ENCODE measurements at places on chromosomes 1 and 21.

DNA sequence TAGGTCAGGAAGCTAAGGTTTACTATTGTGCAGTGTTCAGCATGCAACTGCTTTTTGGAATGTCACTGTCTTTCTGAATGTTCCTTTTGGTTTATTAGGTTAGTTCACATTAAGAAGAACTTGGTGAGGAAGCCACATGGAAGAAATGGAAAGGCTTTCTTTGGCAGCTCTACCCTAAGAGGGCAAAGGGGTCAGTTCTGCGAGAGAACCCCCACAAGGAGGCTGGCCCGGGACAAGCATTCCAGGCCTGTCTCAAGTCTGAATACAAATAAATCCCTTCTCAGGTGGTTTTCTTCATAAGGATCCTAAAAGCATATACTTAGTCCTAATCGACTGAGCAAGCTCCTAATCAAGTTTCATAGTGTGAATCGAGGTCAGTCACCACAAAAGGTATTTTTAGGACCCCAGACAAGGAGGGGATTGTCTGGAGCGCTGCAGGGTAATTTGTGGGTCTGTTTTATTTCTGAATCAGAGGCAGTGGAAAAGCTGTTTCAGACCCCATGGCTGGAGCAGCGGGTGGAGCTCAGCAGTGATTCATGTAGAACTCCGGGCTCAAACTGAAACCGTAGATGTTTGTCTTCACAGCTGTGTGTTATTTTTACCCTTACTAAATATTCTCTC lies 63.3 kb downstream of the ERG start:
- DNase-seq, result no peak

DNA sequence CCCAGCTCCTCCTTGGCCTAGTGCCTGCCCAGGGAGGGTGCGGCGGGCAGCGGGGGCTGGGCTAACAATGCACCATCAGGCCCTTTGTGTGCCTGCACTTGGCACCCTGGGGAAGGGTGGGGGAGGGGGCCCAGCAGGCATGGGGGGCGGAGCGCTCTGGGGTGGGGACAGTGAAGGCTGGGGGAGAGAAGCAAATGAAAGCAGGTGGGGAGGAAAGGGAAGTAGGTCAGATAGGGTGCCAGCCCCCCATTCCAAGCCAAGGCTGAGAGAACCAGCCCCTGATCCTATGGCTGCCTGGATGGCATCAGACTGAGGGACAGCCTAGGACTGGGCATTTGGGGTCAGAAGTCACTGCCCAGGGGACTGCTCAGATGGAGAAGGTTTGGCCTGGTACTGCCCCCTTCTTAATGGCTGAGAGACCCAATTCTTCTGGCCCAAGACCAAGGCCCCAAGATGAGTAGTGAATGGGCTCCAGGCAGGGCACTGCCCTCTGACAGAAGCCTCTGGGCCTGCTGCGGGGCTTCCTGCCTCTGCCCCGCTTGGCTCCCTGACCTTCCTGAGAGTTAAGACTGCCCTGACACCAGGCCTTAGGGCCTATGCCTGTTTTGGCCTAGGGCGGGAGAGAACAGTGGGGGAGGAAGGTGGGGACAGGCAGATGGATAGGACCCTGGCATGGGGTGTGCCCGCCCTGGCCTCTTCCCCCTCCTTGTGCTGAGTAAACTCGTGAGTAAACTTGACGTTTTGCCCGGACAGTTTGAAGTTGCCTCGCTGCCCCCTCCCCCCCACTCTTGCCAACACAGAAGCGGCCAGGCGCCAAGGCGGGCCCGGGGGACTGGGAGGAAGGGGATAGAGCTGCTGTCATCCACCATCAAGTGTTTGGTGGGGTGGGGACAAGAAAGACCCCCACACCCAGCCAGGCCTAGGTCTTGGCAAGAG lies 2.7 kb downstream of the ZBTB7B start:
- no peak for DNase-seq

GRCh38 chr1:65193129-65193695 lies 45.2 kb downstream of the AK4 start:
- DNase-seq, result no peak

GRCh38 chr1:117662667-117663066 lies 56.8 kb downstream of the TENT5C start:
- no peak for DNase-seq

- peak; percentile 95 for DNase-seq
These were observed 68.5 kb downstream of the DYRK1A start for GRCh38 chr21:37435120-37435519.

GRCh38 chr1:208187499-208188041 lies 56.6 kb downstream of the PLXNA2 start:
- no peak for DNase-seq

DNA sequence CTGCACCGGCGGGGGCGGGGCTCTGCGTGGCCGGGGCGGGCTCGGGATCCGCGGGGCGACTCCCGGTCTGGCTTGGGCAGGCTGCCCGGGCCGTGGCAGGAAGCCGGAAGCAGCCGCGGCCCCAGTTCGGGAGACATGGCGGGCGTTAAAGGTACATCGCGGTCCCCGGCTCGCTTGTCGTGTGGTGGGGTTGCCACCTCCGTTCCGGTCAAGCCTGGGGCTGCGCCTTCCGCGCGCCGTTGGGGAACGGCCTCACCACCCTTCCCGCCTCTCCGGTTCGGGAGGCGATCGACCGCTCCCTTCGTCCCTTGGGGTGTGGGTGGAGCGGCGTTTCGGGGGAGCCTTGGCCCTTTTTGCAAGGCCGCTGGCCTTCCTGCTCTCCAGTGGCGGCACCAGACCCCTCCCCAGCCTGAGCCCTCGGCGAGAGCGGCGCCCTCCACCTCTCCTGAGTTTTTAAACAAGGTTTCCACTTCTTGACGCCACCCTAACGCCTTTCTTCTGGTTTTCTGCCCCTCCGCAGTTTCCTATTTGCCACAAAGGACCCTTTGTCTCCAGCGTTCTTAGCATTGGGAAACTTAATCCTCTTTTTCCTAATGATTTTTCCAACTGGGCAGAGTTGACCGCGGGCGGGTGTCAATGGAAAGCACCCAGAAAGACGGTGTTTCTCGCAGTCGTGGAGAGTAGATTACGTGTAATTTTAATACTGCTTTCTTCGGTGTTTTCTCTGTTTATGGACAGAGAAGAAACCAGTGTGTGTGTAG lies at the start of the genes LEPR and LEPROT:
Gene LEPR (plus strand): TSS at position 79 of the 761 bp plus-strand sequence. CDS start 144,898 bp downstream, outside the sequence.
Gene LEPROT (plus strand): TSS at position 79 of the 761 bp plus-strand sequence. CDS start 57 bp downstream, at position 136.
- DNase-seq, result peak; percentile 71

DNA sequence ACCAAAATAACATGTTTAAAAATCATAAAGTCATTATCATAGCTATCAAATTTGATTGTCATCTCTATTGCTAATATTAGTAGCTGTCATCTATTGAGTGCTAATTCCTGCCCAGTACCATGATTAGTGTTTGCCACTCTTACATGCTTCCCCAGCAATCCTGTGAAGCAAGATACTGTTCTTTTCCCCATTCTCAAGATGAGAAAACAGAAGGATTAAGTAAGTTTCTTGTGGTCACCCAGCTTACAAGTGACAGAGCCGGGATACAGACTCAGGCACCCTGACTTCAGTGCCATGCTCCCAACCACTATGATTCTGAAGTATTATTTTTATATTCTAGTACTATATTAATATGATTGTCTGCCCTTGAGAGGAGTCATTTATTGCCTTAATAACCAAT lies 36.5 kb downstream of the LRRC8C start:
- DNase-seq, result no peak

DNA sequence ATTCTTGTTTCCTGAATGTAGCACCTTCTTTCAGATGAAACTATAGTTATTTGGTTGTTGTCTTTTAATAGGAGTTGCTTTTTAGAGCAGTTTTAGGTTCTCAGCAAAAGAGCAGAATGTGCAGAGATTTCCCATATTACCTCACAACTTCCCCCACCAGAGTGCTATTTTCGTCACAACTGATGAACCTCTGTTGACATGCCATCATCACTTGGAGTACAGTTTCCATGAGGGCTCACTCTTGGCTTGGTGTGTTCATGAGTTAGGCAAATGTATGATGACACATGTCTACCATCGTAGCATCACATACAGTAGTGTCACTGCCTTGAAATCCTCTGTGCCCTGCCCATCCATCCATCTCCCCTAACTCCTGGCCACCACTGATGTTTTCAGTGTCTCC lies 3.7 kb downstream of the IBA57 start:
- DNase-seq, result no peak

GRCh38 chr1:240074422-240074821 lies 17.3 kb upstream of the FMN2 start:
- no peak for DNase-seq

GRCh38 chr1:157369808-157370521 lies 182.3 kb downstream of the FCRL5 start:
- DNase-seq, result peak; percentile 52

GRCh38 chr1:112711041-112711440 lies 4.1 kb downstream of the PPM1J start:
- DNase-seq, result no peak

DNA sequence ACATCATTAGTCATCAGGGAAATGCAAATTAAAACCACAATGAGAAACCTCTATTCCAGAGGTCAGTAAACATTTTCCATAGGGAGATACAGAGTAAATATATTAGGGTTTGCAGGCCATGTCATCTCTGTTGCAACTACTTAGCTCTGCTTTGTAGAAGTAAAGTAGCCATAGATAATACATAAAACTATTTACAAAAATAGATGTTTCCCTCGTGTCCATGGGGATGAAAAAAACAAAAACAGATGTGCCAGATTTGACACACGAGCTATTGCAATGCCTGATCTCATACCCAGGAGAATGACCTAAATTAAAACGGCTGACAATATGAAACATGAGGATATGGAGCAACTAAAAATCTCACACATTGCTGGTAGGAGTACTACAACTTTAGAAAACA lies 17.3 kb downstream of the LTN1 start:
- DNase-seq, result no peak

DNA sequence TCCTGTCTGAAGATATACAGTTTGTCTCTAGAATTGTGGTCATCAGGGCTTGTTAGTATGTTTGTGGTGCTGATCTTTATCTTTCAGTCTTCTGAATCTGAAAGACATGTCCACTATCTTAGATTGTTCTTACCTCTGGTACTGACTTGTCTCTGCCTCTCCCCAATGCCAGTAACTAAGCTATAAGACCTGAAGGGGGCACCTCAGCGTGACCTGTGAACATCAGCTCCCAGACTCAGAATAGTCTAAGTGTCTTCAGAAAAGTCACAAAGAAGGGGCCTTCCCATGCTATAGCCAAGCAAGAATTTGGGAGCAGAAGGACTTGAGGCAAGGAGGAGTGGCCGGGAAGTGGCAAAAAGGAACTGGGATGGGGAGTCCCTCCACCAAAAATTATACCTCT lies 178.1 kb downstream of the NTNG1 start:
- DNase-seq, result no peak

GRCh38 chr1:91075233-91076135 lies 53.6 kb upstream of the ZNF644 start:
- DNase-seq, result peak; percentile 82

GRCh38 chr1:152191260-152191659 lies 32.2 kb upstream of the RPTN start:
- no peak for DNase-seq

DNA sequence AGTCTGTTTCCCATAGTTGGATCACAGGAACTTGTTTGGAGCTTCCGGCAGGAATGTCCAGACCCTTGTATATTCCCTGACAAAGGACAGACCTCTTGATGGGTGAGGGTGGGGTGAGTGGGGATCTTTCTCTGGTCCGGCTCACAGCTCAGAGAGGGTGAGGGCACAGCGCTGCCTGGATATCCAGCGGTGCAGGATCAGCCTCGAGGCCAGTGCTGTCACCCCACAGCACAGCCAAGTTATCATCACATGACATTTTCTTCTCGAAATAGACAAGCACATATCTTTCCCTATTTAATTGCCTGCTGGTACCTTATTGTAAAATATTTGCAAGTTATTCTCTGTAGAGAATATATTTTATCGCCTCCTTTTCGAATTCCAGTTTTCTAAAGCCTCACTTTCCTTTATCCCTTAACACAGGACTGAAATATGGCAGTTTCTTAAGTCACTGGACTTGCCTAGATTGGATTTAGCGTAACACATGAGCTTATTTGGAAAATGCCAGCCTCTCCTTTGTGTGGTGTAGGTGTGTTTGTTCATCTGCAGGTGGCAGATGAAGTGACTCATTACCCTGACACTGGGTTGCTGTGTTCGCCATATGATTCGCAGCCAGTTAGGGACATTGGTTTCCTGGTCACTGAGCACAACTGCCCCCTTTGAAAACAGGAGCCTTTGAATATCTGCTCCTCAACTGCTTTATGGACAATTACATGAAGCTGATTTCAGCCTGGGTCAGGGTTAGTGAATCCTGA lies 21.4 kb downstream of the CLIC6 start:
- DNase-seq, result no peak

Data from Kasumi-1 (cell line).